Activated naive CD4-positive, alpha-beta T cell (primary cell): ENCODE measurements at places on chromosomes 3 and 15.

- no peak for DNase-seq
These were observed 828.2 kb upstream of the CFAP20DC start for GRCh38 chr3:59878038-59878427.

- DNase-seq: no peak
These were observed 218.3 kb downstream of the FHIT start for GRCh38 chr3:61032991-61033390.

DNA sequence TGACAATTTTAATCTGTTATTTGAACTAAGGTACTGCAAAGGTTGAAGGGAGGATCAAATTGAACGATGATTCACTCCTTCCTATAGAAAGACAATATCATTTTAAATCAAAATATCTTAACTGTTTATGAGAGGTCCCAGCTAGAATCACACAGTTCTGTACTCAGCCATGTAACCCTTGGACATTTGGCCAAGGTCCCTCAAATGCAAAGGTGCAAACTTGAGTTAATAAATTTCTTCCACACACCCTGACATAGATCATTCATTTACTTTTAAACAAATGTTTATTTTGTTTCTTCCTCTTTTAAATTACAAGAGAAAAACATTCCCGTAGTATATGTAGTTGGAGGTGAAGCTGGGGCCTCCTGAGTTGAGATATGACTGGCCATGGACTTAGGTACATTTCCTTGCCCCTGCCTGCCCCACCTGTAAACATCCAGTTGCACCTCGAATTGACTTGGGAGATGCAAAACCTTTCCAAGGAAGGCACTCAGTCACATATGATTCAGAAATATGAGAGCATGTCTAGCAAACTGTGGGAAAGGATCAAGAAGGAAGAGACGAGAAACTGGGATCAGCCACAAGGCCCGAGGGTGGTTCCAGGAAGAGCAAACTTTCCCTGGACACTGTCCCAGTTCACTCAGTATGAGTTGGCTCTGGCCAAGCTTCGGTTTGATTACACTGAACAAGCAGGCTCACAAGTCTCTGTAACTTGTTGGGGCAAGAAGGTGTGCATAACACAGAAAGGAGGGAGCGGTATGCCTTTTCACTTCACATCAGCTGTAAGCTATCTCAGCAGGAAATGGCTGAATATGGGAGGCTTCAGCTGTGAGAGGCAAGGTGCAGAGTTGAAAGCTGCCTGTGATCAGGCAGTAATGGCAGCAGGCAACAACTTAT lies 6.7 kb downstream of the TNFSF10 start:
- no peak for DNase-seq

DNA sequence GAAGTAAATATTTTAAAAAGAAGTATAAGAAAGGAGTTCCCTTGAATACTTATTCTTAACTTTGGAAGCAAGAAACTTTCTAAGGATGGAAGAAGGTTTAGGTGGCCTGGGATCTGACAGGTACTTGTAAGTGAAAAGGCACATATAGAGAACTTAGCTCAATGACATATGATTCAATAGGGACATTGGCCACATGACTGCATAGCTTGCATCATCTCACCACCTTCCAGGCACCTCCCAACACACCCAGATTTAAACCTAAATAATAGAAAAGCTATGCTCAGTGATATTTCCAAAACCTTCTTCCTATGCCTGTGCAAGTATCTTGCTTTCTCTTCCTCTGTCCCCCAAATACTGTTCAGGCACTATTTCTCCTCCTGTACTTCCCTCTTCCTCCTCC lies 4.7 kb upstream of the P2RY1 start:
- DNase-seq: no peak

DNA sequence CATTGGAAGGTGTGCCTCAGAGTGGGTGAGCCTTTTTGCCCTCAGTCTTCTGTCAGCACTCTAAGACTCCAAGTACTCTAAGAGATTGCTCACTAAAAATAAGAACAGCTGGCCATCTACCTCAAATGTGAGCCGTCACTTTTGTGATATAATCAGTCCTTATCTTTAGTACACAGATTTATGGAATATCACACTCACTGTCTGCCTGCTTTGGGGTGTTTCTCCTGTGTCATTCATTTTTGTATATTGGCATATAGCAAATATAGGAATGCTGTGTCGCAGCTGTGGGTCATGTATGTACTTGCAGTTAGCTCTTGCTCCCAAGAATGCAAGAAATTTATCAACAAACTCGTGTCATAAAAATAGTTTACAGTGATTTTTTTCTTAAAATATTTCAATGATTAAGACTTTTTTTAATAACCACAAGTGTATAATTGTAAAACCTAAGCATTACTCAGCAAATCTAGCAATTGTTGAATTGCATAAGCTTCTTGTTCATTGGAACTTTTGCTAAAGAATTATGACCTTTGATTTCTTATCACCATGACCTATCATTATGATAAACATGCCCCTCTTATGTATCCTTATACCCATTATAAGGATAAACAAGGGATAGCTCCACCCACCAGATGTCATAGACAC lies 18.8 kb downstream of the SETD5 start:
- no peak for DNase-seq

- no peak for DNase-seq
These were observed 909.1 kb downstream of the EPHA3 start for GRCh38 chr3:90016555-90016954.

DNA sequence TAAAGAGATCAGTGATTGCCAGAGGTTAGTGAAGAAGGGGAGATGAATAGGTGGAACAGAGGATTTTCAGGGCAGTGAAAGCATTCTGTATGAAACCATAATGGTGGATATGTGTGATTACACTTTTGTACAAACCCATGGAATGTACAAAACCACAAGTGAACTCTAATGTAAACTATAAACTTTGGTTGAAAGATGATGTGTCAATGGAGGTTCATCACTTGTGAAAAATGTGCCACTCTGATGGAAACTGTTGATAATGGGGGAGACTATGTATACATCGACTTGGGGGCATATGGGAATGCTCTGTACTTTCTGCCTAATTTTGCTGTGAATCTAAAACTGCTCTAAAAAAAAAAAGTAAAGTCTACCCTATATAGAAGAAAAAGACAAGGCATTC lies 68.7 kb upstream of the ARHGEF3 start:
- DNase-seq: no peak

DNA sequence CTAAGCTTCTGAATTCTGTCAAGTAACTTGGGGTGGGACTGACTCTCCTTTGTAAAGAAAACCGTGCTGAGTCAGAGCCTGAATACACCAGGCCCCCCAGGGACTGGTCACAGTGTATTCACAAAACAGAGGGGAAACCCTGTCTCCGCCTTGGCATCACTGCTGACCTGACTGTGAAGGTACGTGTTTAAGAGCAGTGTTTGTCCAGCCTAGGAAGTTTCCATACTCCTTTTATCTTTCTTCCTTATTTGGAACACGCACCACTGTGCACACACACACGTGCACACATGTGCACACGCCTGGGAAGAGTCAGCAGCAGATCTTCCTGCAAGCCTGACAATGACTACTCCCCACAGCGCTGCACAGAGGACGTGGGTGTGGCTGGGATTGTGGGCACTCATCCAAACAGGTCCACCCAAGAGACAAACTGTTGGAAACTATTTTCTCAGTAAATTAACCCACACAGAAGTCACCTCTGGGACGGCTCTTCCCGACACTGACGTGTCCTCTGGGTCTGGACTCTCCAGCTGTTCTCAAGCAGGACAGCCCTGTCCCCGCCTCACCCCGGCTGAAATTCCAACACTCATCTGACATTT lies 87.7 kb downstream of the ATP10A start:
- DNase-seq: no peak

DNA sequence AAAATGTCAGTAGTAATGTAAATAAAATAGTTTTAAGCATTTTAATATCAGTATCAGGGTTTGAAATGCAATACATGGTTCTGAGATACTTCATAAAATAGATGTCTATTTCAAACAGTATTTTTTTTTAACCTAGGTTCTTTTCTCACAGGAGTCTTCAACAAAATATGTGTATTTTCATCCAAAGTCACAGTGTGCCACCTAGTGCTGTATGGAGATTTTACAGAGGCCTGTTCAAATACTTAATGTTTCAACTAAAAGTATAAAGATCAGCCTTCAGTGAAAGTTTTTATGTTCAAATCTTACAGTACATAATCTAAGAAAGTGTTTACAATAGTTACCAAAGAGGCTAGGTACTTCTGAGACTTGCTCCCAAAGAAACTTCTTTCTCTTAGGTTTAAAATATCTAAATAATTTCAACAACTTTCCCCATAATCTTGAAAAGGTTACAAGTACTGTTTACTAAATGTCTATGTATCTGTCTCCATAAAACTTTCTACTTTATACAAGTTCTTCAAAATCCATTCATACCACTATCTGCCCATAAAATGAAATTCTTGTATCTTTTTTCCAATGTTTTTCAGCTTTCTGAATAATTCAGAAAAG lies 38.3 kb downstream of the SCAPER start:
- no peak for DNase-seq

- DNase-seq: no peak
These were observed 27.4 kb upstream of the FRMD5 start for GRCh38 chr15:44222478-44222877.

- no peak for DNase-seq
These were observed 32.0 kb downstream of the TAMM41 start for GRCh38 chr3:11814663-11815062.

GRCh38 chr3:59404851-59405250 lies 355.0 kb upstream of the CFAP20DC start:
- no peak for DNase-seq

- no peak for DNase-seq
These were observed 271.9 kb upstream of the GADL1 start for GRCh38 chr3:31166249-31166885.

DNA sequence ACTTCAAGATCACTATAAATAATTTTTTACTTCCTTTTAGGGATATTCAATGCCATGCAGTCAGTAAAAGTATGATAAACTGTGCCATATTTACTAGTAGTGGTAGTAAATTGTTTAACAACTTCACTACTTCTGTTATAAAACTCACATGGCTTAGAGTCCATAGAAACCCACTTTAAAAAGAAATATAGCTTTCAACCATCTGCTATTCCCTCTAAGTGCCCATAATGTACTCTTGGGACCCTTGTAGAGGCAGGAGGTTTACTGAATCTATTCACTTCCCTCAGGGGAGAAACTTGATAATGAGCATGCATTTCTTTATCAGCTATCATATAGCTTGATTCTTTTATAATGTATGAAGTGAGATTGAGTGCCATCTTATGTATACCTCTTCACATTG lies 1448.4 kb upstream of the ALCAM start:
- DNase-seq: no peak

- no peak for DNase-seq
These were observed 4.3 kb upstream of the TIPARP start for GRCh38 chr3:156670077-156670476.

DNA sequence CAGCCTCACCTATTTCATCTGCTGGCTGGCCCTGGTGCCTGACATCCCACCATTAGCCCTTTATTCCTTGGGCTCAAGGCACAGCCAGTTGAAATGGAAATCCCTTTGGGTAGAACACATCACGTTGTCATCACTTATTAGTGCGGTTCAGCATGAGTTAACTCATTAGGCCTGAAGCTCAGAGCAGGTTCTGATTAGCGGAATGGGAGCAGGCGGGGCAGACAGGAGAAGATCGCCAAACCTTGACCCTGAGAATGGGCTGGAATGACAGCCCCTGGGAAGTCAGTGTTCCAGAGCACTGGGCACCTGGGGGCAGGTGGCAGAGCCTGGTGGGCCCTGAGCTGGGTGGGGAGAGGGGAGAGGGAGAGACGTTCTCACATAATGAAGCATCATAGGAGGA lies 5.8 kb downstream of the ITGA11 start:
- DNase-seq: no peak

GRCh38 chr15:74835312-74835823 lies 7.6 kb downstream of the ULK3 start:
- peak; percentile 16 for DNase-seq

GRCh38 chr3:123861081-123861836 lies 22.9 kb downstream of the MYLK start:
- no peak for DNase-seq

GRCh38 chr3:153245661-153246060 lies 83.6 kb downstream of the RAP2B start:
- no peak for DNase-seq

- no peak for DNase-seq
These were observed 52.2 kb upstream of the STXBP5L start for GRCh38 chr3:120855665-120856437.

- DNase-seq: no peak
These were observed 69.3 kb upstream of the SMAD3 start for GRCh38 chr15:66996094-66996493.

- DNase-seq: no peak
These were observed 68.5 kb upstream of the SLC2A2 start for GRCh38 chr3:171095063-171095462.
